ENCODE measurements at places on chromosomes 4 and X.
A peak's percentile ranks its signal among the peaks of the same experiment; 100 is the strongest.

DNA sequence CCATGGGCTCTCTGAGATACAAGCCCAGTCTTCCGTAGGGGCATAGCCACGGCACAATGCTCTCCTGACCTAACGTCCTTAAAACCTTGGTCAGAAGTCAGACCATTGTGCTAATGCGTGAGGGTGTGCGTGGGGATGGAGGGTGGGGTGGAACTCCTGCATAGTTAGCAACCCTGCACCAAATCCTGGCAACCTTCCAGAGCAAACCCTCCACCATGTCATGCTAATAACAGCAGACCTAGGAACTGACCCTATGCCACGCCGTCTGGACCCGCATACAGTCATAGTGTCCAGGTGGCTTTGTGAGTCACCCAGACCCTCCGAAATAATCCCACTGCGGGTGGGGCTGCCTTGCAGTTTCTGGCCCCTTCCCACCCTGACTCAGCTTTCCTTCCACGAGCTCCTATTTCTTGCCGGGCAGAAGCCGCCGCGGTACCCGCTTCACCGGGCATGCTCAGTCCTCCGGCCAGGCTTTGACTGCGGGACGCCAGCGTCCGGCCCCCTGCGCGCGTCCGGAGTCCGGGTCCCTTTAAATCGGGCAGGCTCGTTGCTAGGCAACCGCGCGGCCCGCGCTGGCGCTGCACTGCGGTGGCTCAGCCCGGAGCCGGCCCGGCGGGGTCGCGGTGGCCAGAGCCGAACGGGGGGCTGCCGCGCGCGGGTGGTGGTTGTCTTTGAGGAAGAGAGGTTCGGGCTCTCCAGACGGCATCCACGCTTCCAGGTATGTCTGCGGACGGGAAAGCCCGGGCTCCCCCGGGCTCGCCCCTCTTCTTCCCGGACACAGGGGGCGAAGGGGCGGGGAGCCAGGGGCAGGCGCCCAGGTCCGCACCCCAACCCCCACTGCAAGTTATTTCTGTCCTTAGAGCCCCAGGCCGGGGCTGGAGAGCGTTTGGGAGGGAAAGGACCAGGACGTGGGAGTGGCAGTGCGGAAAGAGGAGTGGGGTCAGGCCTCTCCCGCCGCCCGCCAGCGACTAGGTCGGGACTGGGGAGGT lies at the start of gene CCDC160:
CCDC160 (plus strand) TSS at position 557 of the 989 bp plus-strand sequence. CDS start 7,619 bp downstream, outside the sequence.
- peak; percentile 39 for DNase-seq

- DNase-seq, result no peak
Measured at GRCh38 chr4:129994715-129995114, 898.8 kb downstream of the C4orf33 start.

DNA sequence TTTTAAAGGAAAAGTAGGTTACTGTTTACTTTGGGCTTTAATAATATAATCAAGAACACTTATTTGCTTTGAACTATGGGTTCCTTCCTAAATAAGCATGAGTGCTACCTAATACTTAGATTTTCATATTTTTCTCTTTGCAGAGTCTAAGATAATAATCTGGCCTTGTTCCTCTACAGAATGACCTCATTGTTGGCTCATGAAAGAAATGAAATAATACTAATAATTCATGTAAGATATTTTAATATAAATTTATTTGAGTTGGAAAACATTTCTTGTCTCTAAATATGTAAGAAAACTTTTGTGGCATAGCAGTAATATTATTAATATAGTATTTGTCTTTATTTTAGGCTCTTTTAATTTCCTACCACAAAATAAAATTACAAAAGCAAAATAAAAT lies 601.3 kb downstream of the IQCM start:
- no peak for DNase-seq

GRCh38 chr4:163107754-163108153 lies 58.9 kb downstream of the NAF1 start:
- DNase-seq, result peak; percentile 38

DNA sequence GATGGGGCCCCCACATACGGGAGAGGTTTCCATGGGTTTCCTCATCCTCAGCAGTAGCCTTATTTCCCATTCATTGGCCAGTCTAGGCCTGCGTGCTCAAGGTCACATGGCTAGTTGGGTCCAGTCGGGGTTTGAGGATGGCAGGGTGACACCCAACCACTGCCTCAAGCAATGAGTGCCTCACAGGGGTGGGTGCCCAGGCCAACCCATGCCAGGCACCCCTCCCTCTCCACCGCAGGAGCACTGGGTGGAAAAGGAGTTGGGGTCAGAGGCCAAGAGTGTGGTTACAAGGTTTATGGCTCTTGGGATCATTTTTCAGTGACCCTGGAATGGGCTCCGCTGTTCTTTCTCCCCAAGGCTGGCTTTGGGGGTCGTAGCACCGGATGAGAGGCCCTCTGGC lies 3.1 kb downstream of the NSG1 start:
- no peak for DNase-seq

- no peak for DNase-seq
Measured at GRCh38 chr4:25283948-25284347, 28.6 kb upstream of the ZCCHC4 start.

DNA sequence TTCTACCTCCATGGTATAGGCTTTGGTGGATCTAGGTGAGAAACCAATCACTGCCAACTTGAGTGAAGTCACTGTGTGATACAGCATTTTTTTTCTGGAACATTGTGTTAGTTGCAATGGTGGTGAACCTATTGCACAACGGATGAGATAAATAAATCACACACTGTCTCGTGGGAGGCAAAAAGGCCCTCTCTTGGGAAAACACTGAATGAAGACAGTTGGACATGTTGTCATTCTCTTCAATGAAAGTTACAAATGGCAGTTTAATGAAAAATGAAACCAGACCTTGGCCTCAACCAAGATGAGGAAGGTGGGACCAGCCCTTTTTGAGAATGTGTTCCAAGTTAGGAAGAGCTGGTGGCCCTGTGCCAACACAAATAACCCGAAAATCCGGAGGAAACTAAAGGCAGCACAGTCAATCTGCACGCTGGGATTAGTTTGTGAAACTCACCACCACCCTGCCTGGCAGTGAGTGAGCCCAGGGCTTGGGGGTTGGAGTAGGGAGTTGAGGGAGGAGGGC lies 5.4 kb upstream of the ADGRG2 start:
- DNase-seq, result no peak

- no peak for DNase-seq
Measured at GRCh38 chr4:5969777-5970176, 48.5 kb downstream of the C4orf50 start.

DNA sequence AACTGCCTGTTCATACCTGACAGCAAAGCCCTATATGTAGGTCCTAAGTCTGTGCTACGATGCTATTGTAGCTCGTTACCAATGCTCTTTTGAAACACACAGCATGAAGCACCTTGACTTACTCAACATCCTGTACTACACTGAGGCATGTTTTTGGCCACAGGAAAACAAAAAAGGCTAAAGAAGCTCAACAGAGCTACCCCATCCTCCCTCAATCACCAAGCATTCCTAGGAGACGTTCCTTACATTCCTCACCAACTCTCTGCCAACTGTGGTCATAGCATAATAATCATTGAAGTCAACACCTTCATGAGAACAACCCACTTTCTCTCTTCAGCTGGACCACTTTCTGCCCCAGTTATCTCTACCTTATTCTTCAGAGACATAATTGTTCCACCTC lies 73.7 kb upstream of the SLC25A43 start:
- DNase-seq, result no peak

DNA sequence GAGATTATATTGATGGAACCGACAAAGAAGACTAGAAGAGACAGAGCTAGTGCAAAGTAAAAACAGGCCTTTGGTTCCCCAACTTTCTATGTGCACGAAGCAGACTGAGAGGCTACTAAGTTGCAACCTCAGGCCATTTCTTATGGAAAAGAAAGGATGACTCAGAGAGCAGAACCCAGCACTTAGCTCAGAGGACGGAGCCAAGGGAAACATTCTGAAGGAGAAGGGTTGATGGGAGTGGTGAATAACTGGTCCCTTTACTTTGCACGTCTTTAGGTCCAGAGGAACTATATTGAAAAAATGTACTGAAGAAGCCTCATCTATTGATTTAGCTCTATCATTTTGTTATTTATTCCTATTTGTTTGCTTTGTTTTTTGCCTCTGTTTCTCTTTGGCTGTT lies 182.1 kb downstream of the CPE start:
- no peak for DNase-seq

All from mesenchymal stem cell (in vitro differentiated cells and primary cell).